ENCODE measurements at places on chromosomes 12 and 14. TPM values are rescaled to one million over a fixed set of nuclear protein-coding genes. Genes with fewer than 3 reads are reported as not detected.

The ACADS gene
- 18.4 TPM for total RNA-seq

The NUAK1 gene
- total RNA-seq = 68.8 TPM

The GSKIP gene
- 21.0 TPM for total RNA-seq

The OVCH1 gene
- not detected for total RNA-seq

The PRPF40B gene
- 6.3 TPM for total RNA-seq

The B4GALNT1 gene
- total RNA-seq = 2.9 TPM

The STAC3 gene
- 0.58 TPM for total RNA-seq

The SMOC1 gene
- not detected for total RNA-seq

The SLC6A13 gene
- total RNA-seq = not detected

Measured in glomerular endothelial cell (primary cell).